ENCODE measurements at places on chromosomes 4 and X. TPM values are rescaled to one million over a fixed set of nuclear protein-coding genes. Genes with fewer than 3 reads are reported as not detected.

Gene SPIN4
- total RNA-seq: 12.4 TPM

Gene ITIH6
- total RNA-seq: 0.04 TPM

Gene C4orf46
- 18.1 TPM for total RNA-seq

Gene NEUROG2
- 0.09 TPM for total RNA-seq

Gene NWD2
- not detected for total RNA-seq

- no peak overlapping the region for H3K27ac ChIP-seq
- H3K4me1 ChIP-seq: 0 out of 2 replicates have a peak, but pooled peaks cover 2% of the 10 kb centered on the region
- H3K36me3 ChIP-seq: no peaks in the 10 kb centered on the region
- H3K4me3 ChIP-seq: no peak overlapping the region
Observed at GRCh38 chrX:106891762-106892460, 11.2 kb downstream of the RIPPLY1 start.

GRCh38 chrX:71453056-71453455 lies 79.8 kb upstream of the OGT start:
- peaks cover 1% of the 10 kb centered on the region for H3K4me1 ChIP-seq
- DNase-seq: no peak
- no peak overlapping the region for H3K27ac ChIP-seq
- H3K27me3 ChIP-seq: no peaks in the 10 kb centered on the region
- peaks cover 44% of the 10 kb centered on the region for H3K36me3 ChIP-seq
- no peak overlapping the region for H3K4me3 ChIP-seq

GRCh38 chrX:84441143-84441542 lies 61.1 kb downstream of the HDX start:
- H3K4me1 ChIP-seq: no peaks in the 10 kb centered on the region
- H3K27ac ChIP-seq: no peak overlapping the region
- H3K36me3 ChIP-seq: peaks cover 30% of the 10 kb centered on the region
- H3K27me3 ChIP-seq: no peaks in the 10 kb centered on the region

GRCh38 chrX:136021903-136022302 lies 36.7 kb downstream of the SLC9A6 start:
- H3K4me1 ChIP-seq: no peaks in the 10 kb centered on the region
- no peak overlapping the region for H3K4me3 ChIP-seq
- peaks cover 17% of the 10 kb centered on the region for H3K36me3 ChIP-seq
- no peaks in the 10 kb centered on the region for H3K27me3 ChIP-seq

DNA sequence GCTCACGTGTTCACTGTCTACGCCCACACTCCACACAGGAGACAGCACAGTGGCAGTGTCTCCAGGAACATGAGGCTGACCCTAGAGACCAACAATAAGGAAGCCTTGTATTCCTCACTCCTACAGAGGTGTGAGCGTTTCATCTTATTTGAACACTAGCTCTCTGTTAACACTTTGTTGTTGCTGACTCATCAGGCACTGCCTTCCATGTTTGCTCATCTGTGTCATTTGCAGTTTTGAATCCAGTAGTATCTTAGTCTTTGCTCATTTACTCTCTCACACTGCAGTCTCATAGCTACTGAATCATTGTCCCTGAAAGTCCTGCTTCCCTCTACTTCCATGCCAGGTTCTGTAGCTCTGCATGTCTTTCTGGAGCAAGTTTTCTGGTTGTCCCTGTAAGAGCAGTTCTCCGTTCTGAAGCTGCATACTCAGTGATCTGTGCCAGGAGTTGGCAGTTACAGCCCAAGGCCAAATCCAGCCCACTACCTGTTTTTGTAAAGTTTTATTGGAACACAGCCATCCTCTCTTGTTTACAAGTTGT lies 80.3 kb upstream of the DCLK2 start:
- no peak overlapping the region for H3K4me3 ChIP-seq
- no peak for DNase-seq
- peaks cover 9% of the 10 kb centered on the region for H3K4me1 ChIP-seq
- H3K36me3 ChIP-seq: no peaks in the 10 kb centered on the region
- no peak overlapping the region for H3K27ac ChIP-seq

DNA sequence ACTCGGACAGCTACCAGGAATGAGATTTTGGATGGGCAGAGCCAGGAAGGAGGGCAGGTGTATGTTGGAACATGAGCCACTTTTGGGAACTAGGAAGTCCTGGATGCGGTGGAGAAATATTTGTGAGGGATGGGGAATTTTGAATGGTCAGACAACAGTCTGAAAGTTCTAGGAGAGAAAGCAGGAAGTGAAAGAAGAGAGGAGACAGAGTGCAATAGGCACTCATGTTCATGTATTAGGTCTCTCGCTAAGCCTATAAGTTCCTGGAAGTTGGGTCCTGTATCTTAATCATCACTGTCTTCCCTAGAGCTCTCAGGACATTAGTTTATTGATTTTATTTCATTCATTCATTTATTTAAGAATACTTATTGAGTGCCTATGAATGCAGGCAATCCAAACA lies 65.7 kb upstream of the CITED1 start:
- H3K27me3 ChIP-seq: no peaks in the 10 kb centered on the region
- DNase-seq: no peak
- no peaks in the 10 kb centered on the region for H3K36me3 ChIP-seq
- H3K4me3 ChIP-seq: no peak overlapping the region
- H3K27ac ChIP-seq: no peak overlapping the region

DNA sequence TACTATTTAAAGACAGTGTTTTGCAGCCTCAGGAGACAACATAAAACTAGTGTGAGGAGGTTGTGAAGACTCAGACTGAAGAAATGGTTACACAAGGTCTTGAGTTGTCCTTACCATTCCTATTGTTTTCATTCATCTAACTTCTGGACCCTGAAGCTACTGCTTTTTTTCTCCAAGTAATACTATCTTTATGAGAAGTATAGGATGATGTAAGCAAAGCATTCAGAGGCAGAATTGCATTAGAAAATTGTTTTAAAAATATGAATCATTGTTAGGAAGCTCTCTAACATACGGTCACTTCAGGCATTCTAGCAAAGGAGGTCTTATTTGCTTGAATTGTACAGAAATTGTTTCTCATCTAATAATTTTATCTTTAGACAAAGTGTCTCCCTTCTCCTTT lies 357.8 kb downstream of the TLL1 start:
- no peaks in the 10 kb centered on the region for H3K27me3 ChIP-seq
- H3K4me1 ChIP-seq: no peaks in the 10 kb centered on the region
- H3K4me3 ChIP-seq: no peak overlapping the region
- no peak overlapping the region for H3K27ac ChIP-seq
- H3K36me3 ChIP-seq: no peaks in the 10 kb centered on the region

- DNase-seq: peak; percentile 52
- H3K27ac ChIP-seq: no peak within 1 kb of the TSS
- no peaks in the 10 kb centered on the region for H3K36me3 ChIP-seq
- H3K4me1 ChIP-seq: peaks cover 57% of the 10 kb centered on the region
- peak within 1 kb of the TSS; percentile 77 for H3K4me3 ChIP-seq
Observed at GRCh38 chr4:80266253-80266901, at the start of gene FGF5. Gene FGF5, plus strand, starts transcription at chr4:80266664. Its CDS starts 161 bp downstream, at chr4:80266825.

- no peaks in the 10 kb centered on the region for H3K4me1 ChIP-seq
- no peaks in the 10 kb centered on the region for H3K27me3 ChIP-seq
- DNase-seq: no peak
- no peak overlapping the region for H3K27ac ChIP-seq
- no peak overlapping the region for H3K4me3 ChIP-seq
Observed at GRCh38 chr4:27873596-27873995, 1013.0 kb downstream of the STIM2 start.

- H3K4me3 ChIP-seq: no peak overlapping the region
- no peak overlapping the region for H3K27ac ChIP-seq
- H3K36me3 ChIP-seq: peaks cover 37% of the 10 kb centered on the region
- H3K27me3 ChIP-seq: no peaks in the 10 kb centered on the region
Observed at GRCh38 chr4:145161549-145161948, 18.8 kb downstream of the OTUD4 start.

DNA sequence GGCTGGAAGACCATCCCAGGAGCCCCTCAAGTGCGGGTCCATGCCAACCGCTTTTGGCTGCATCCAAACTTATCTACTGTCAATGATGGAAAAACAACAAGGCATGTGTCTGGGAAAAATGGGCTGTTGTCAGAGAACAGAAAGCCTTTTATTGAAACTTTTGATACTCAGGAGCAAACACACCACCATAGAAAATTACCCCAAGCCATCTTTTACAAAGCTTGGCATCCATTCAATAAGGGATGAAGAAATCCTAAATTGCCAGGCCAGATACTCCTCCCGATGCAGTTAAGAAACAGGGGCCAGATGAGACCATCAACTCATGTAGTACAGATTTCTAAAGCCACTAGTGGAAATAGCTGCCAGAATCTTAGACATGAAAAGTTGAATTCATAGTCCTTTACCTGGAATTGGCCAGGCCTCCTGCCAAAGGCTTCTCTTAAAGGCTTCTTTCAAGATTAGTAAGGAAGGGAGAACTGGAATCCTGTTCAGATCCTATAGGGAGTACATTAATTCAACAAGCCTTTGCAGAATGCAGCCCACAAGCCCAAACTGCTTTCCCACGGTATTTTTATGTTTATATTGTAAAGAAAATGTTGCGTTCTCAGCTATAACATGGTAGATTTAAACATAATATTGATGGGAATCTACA lies 145.4 kb upstream of the MAP3K15 start:
- H3K27me3 ChIP-seq: no peaks in the 10 kb centered on the region
- no peak overlapping the region for H3K27ac ChIP-seq
- DNase-seq: no peak
- H3K4me1 ChIP-seq: peaks cover 12% of the 10 kb centered on the region

- no peaks in the 10 kb centered on the region for H3K27me3 ChIP-seq
- DNase-seq: no peak
- H3K4me3 ChIP-seq: no peak overlapping the region
- H3K4me1 ChIP-seq: peaks cover 8% of the 10 kb centered on the region
- H3K36me3 ChIP-seq: no peaks in the 10 kb centered on the region
- no peak overlapping the region for H3K27ac ChIP-seq
Observed at GRCh38 chr4:107017443-107018343, 18.4 kb downstream of the DKK2 start.

GRCh38 chrX:77694491-77694890 lies 91.5 kb downstream of the ATRX start:
- no peaks in the 10 kb centered on the region for H3K4me1 ChIP-seq
- no peak for DNase-seq
- no peaks in the 10 kb centered on the region for H3K27me3 ChIP-seq
- H3K4me3 ChIP-seq: no peak overlapping the region
- peaks cover 7% of the 10 kb centered on the region for H3K36me3 ChIP-seq
- no peak overlapping the region for H3K27ac ChIP-seq

GRCh38 chr4:168524897-168525296 lies 28.0 kb downstream of the PALLD start:
- no peak for DNase-seq
- H3K4me3 ChIP-seq: no peak overlapping the region
- H3K4me1 ChIP-seq: peaks cover 11% of the 10 kb centered on the region
- H3K27me3 ChIP-seq: no peaks in the 10 kb centered on the region
- H3K27ac ChIP-seq: no peak overlapping the region

GRCh38 chr4:5524446-5525299 lies 183.7 kb downstream of the EVC2 start:
- peaks cover 6% of the 10 kb centered on the region for H3K27me3 ChIP-seq
- no peak overlapping the region for H3K27ac ChIP-seq
- H3K4me3 ChIP-seq: no peak overlapping the region
- no peak for DNase-seq
- H3K4me1 ChIP-seq: peaks cover 10% of the 10 kb centered on the region

- no peaks in the 10 kb centered on the region for H3K27me3 ChIP-seq
- H3K36me3 ChIP-seq: no peaks in the 10 kb centered on the region
- H3K4me3 ChIP-seq: no peak overlapping the region
- H3K27ac ChIP-seq: no peak overlapping the region
Observed at GRCh38 chr4:47061435-47061834, 30.1 kb downstream of the GABRB1 start.

- H3K4me1 ChIP-seq: no peaks in the 10 kb centered on the region
- no peaks in the 10 kb centered on the region for H3K27me3 ChIP-seq
- H3K36me3 ChIP-seq: no peaks in the 10 kb centered on the region
- DNase-seq: no peak
- no peak overlapping the region for H3K27ac ChIP-seq
Observed at GRCh38 chrX:106954041-106954440, 33.8 kb downstream of the CLDN2 start.

GRCh38 chr4:5711479-5712184 lies 631 bp downstream of the EVC start:
- DNase-seq: peak; percentile 49
- no peak overlapping the region for H3K27ac ChIP-seq
- H3K36me3 ChIP-seq: peaks cover 13% of the 10 kb centered on the region

DNA sequence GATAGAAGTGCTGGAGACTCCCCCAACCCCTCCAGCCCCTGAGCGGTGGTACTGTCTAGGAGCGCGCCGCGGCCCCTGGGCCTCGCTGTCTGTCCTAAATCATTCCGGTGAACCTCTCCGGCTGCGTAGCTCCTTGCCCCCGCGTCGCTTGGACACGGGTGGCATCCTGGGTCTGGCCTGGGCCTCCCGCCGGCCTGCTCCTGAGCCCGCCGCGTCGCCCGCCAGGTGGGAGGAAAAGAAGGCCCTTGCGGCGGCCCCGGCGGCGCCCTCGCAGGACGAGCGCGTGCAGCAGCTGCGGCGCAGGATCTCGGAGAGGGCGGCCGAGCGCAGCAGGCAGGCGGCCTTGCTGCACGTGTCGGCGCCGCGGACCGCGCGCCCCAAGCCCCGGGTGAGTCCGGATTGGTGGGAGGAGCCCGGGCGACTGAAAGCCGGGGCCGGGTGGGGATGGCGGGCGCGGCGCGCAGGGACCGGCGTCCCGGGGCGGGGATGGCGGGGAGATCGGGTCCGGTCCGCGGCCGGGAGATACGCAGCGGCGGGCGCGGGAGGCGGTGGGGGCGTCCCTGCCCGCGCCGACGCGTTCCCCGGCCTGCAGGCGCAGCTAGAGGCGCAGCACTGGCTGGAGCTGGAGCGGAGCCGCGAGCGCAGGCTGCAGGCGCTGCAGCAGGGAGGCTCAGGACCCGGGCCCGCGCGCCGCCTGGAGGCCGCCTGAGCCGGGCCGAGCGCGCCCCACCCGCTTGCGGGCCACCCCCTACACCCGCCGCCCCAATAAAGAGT lies 6.5 kb upstream of the RNF4 start:
- H3K27me3 ChIP-seq: peaks cover 37% of the 10 kb centered on the region
- H3K4me3 ChIP-seq: peak overlapping the region; percentile 75
- H3K27ac ChIP-seq: no peak overlapping the region
- H3K4me1 ChIP-seq: peaks cover 18% of the 10 kb centered on the region
- H3K36me3 ChIP-seq: no peaks in the 10 kb centered on the region
- DNase-seq: peak; percentile 72

- no peaks in the 10 kb centered on the region for H3K27me3 ChIP-seq
- no peak overlapping the region for H3K4me3 ChIP-seq
- H3K4me1 ChIP-seq: no peaks in the 10 kb centered on the region
- no peaks in the 10 kb centered on the region for H3K36me3 ChIP-seq
Observed at GRCh38 chrX:22760513-22761057, 239.2 kb upstream of the DDX53 start.

- no peak for DNase-seq
- peaks cover 15% of the 10 kb centered on the region for H3K27me3 ChIP-seq
- H3K4me3 ChIP-seq: no peak overlapping the region
- H3K36me3 ChIP-seq: peaks cover 31% of the 10 kb centered on the region
Observed at GRCh38 chr4:154836030-154836429, 55.0 kb downstream of the RBM46 start.

Measured in WTC11 (cell line).